Activated CD4-positive, alpha-beta T cell treated with anti-CD3 and anti-CD28 coated beads for 36 hours (primary cell): ENCODE measurements at places on chromosomes 2 and 18. TPM values are rescaled to one million over a fixed set of nuclear protein-coding genes. Genes with fewer than 3 reads are reported as not detected.

ZNF396 gene
- total RNA-seq = 1.1 TPM

RIT2 gene
- total RNA-seq = not detected

CNDP2 gene
- 128 TPM for total RNA-seq

SMAD2 gene
- total RNA-seq = 178 TPM

PHOSPHO2 gene
- 3.5 TPM for total RNA-seq

DSEL gene
- 0.04 TPM for total RNA-seq
